ENCODE measurements at places on chromosomes 7 and 10.
A peak's percentile ranks its signal among the peaks of the same experiment; 100 is the strongest.

DNA sequence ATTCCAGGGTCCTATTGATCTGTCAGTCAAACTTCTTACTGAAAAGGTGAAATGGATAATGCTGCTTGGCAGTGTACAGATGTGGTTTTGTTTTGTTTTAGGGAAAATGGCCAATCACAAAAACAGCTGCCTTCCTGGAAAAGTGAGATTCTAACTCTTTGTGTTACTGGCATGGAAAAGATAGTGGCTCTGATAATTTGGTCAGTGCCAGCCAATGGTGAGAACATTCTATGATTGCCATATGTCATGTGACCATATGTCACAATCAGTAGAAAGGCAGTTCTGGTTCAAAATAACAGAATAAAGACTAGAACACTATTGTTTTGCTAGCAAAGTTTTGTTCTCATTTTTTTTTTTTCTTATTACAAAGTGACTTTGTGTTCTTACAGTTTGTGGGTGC is 139.2 kb upstream of the CCDC6 start:
- DNase-seq, result no peak

GRCh38 chr7:142030848-142031247 is 35.2 kb downstream of the MGAM start:
- no peak for DNase-seq

GRCh38 chr7:27586825-27587224 is 75.9 kb downstream of the HIBADH start:
- no peak for DNase-seq

GRCh38 chr10:76492026-76492425 is 1060.6 kb downstream of the LRMDA start:
- DNase-seq, result no peak

DNA sequence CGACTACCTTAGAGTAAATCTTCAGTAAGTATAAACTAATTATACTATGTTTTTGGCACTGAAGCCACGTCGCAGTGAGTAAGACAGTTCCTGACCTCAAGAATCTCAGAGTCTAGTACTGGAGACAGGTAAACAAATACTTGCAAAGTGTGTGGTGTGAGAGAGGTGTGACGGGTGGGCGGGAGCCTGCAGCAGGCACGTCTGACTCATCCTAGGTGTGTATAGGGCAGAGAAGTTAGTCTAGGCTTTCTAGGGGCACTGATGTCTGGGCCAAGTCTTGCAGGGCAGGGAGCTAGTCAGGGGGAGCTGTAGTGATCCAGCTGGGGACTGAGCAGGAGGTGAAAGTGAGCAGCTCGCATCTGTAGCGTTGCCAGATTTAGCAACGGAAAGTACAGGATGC is 35.9 kb upstream of the SFTPD start:
- peak; percentile 80 for DNase-seq

DNA sequence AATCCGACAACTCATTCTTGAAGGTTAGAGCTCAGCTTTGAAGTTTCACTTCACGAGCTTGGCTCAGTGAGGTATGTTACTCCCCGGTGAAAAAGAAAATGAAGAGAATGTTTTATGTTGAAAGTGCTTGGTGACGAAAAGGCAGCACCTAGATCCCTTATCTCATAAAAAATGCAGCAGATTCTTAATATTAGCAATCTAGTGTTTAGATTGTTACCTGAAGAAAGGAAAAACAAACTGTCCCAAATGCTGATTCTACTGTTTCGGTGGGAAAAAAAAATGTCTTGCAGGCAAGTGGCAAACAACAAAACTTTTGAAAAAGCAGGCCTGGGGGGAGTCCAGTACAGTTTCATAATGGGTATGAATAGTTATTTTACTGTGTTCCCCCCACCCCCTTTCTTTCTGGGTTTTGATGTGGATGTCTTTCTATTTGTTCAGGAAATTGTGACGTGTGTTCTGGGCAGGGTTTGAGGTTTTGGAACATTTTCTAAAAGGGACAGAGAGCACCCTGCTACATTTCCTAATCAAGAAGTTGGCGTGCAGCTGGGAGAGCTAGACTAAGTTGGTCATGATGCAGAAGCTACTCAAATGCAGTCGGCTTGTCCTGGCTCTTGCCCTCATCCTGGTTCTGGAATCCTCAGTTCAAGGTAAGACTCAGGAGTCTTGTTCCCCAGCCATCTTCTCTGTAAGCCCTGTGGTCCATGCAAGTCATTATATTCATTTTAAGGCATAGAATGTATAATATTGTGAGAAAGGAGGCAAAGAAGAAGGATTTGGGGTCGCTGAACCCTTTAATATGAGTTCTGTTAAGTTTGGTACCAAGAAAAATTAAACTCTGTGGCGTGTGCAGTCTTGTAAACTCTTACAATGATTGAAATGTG is at the start of gene SRGN:
SRGN (plus strand) TSS at position 514 of the 881 bp plus-strand sequence; CDS start at position 569, 55 bp downstream.
- no peak for DNase-seq

DNA sequence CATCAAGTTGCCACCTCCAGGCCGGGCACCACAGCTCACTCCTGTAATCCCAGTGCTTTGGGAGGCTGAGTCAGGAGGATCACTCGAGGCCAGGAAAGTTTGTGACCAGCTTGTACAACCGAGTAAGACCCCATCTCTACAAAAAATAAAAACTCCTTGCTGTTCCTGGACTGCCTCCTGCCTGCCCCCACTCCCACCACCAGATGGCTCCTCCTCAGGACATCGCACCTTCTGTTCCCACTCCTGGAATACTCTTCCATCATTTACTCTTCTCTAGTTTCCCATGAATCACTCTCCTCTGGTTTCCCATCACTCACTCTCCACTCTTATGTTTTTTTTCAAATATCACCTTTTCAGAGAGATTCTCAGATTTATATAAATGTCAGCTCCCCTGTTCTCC is 540.7 kb downstream of the CALN1 start:
- peak; percentile 11 for DNase-seq
